ENCODE measurements at places on chromosomes 12 and 14. TPM values are rescaled to one million over a fixed set of nuclear protein-coding genes. Genes with fewer than 3 reads are reported as not detected.

Gene SDS
- total RNA-seq: 0.18 TPM

Gene ATP5MC2
- 223 TPM for total RNA-seq

Gene TCTN2
- 5.3 TPM for total RNA-seq

Gene CD69
- total RNA-seq: 39.2 TPM

GRCh38 chr14:83556065-83556464 lies 1973.9 kb upstream of the FLRT2 start:
- DNase-seq: no peak
- no peaks in the 10 kb centered on the region for H3K4me1 ChIP-seq
- no peak overlapping the region for H3K4me3 ChIP-seq

- no peaks in the 10 kb centered on the region for H3K4me1 ChIP-seq
- DNase-seq: no peak
- no peak overlapping the region for H3K4me3 ChIP-seq
- H3K27me3 ChIP-seq: no peaks in the 10 kb centered on the region
- no peaks in the 10 kb centered on the region for H3K36me3 ChIP-seq
Measured at GRCh38 chr14:33740531-33740930, 210.3 kb downstream of the EGLN3 start.

- H3K36me3 ChIP-seq: peaks cover 24% of the 10 kb centered on the region
- H3K27me3 ChIP-seq: no peaks in the 10 kb centered on the region
- H3K4me1 ChIP-seq: no peaks in the 10 kb centered on the region
- no peak for DNase-seq
Measured at GRCh38 chr12:122282061-122282460, 15.8 kb upstream of the VPS33A start.

- no peaks in the 10 kb centered on the region for H3K36me3 ChIP-seq
- no peak overlapping the region for H3K27ac ChIP-seq
- no peaks in the 10 kb centered on the region for H3K4me1 ChIP-seq
- no peak overlapping the region for H3K4me3 ChIP-seq
Measured at GRCh38 chr14:101508196-101508947, 52.9 kb upstream of the DIO3 start.

DNA sequence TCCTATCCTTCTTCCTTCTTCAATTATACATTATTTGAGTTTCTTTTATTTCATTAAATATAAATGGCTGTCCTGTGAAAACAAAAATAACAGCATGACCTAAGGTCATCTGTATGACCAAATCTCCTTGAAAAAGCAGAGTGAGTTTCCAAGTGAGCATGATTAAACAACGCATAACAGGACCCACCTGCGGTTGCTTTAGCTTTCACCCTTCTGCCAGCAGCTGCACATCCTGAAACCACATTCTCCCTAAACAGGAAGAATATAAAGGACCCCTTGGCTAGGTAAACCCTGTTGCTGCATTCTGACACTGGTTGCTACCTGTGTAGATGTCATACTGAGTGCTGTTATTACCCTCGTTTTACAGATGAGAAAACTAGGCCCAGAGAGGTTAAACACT lies 42.8 kb upstream of the CPM start:
- no peak overlapping the region for H3K4me3 ChIP-seq
- H3K36me3 ChIP-seq: no peaks in the 10 kb centered on the region
- DNase-seq: no peak
- H3K27me3 ChIP-seq: no peaks in the 10 kb centered on the region
- no peaks in the 10 kb centered on the region for H3K4me1 ChIP-seq

DNA sequence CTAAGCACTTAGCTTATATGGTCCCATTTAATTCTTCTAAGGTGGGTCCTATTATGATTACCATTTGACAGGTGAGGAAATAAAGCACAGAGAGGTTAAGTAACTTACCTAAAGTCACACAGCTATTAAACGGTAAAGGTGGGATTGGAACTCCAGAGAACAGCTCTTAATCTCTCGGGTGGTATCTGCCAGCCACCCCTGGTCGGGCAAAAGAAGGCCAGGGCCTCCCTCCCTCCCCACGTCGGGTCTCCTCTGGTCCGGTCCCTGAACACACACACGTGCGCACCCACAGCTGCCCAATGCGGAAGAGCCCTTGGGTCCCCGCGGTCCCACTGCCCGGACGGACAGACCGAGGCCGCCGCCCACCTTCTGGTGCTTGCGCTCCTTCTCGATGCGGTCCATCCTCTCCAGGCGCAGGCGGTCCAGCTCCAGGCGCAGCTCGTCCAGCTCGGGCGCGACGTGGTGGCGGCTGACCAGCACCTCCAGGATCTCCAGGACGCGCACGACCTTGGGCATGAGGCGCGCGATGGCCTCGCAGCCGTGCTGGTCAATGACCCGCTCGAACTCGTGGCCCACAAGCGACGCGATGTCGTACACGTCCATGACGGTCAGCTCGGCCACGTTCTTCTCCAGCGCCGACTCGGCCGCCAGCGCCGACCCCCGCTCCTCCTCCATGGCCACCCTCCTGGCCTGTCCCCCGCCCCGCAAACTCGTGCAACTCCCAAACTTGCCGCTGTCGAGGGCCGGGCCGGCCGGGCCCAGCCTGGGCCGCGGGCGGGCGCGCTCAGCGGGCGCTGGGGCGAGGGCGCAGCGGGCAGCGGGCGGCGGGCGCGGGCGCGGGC lies 490 bp downstream of the RILPL1 start:
- H3K27ac ChIP-seq: no peak overlapping the region
- H3K4me1 ChIP-seq: peaks cover 22% of the 10 kb centered on the region
- peak overlapping the region; percentile 33 for H3K4me3 ChIP-seq
- no peak for DNase-seq

GRCh38 chr12:75932241-75932640 lies 99.3 kb downstream of the PHLDA1 start:
- H3K4me1 ChIP-seq: peaks cover 2% of the 10 kb centered on the region
- DNase-seq: no peak
- no peaks in the 10 kb centered on the region for H3K27me3 ChIP-seq
- no peak overlapping the region for H3K4me3 ChIP-seq

DNA sequence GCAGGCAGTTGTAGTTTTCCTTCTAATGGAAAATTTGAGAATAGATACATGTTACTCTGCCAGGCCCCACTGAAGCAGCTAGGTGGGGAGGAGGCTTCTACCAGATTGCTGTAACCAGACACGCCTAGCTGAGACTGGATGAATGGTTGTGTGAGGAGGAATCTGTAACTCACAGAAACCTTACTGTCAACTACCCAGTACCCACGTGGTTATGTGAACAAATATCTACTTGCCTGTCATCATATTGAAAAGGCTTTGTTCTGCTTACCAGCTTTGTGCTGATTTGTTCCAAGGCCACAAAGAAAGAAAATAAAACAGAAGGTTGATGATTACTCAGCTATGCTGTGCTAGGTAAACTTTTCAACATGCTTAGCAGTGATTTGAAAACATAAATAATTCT lies 167.2 kb downstream of the CAPZA3 start:
- H3K27ac ChIP-seq: no peak overlapping the region
- no peak for DNase-seq
- no peaks in the 10 kb centered on the region for H3K36me3 ChIP-seq
- H3K4me3 ChIP-seq: no peak overlapping the region
- H3K4me1 ChIP-seq: no peaks in the 10 kb centered on the region

GRCh38 chr12:52722680-52723079 lies 19.4 kb upstream of the KRT77 start:
- H3K27ac ChIP-seq: no peak overlapping the region
- no peak for DNase-seq
- no peaks in the 10 kb centered on the region for H3K4me1 ChIP-seq
- H3K36me3 ChIP-seq: no peaks in the 10 kb centered on the region
- H3K4me3 ChIP-seq: no peak overlapping the region

- H3K27me3 ChIP-seq: peaks cover 5% of the 10 kb centered on the region
- no peak overlapping the region for H3K27ac ChIP-seq
- H3K4me3 ChIP-seq: no peak overlapping the region
- H3K4me1 ChIP-seq: peaks cover 7% of the 10 kb centered on the region
Measured at GRCh38 chr12:7160183-7160582, 29.3 kb upstream of the PEX5 start.
